AG08395 (cell line): ENCODE measurements at places on chromosomes 12 and 14.
A peak's percentile ranks its signal among the peaks of the same experiment; 100 is the strongest.

- DNase-seq: no peak
Measured at GRCh38 chr12:65039301-65039700, 81.8 kb downstream of the WIF1 start.

- DNase-seq: no peak
Measured at GRCh38 chr14:32720927-32721326, 217.8 kb upstream of the NPAS3 start.

DNA sequence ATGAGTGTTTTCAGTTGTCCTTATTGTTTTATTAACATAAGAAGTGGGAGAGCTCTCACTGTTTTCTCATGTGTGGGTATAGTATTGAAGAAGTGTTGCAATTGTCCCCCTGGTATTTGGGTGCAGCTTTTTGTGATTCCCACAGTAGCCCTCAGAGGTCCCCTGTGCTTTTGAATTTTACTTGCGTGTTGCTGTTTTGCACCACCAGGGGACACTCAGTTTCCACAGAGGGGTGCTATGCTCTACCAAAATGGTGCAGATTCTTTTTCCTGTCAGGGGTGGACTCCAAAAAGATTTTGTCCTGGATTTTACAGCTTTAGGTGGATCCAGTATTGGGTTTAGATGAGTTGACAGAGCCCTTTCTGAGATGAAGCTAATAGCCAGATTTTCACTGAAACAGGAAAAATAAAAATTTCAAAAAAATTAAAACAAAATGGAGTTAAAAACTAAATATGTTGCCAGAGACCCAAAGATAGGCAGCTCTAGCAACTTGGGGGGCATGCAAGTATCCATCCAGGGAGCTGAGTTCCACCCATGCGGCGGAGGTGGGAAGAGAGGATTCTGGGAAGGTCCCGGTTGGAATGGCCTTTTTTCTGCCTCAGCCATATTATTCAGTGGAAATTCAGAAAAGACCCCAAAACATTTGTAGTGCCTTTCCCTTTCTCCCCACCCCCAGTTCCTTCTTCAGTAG, 50.2 kb downstream of the TTLL5 start:
- peak; percentile 72 for DNase-seq

GRCh38 chr14:93969082-93969828, 7.1 kb downstream of the ASB2 start:
- no peak for DNase-seq

DNA sequence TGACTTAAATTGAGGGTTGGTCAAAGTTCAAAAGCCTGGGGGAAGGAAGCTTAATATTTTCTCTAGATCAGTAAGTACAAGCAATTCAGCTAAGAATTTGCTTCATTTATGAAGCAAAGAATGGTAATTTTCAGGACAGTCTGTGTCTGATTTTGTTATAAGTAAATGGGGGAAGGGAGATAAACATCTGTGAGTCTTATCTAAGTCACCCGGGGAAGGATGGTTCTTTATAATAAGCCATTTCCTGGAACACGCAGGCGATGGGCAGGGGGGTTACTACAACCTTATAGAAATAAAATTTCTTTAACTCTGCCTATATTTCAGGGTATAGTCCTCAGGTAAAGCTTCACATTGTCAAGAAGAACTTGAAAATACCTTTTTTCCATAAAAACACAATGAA, 42.9 kb downstream of the HELB start:
- DNase-seq: no peak

DNA sequence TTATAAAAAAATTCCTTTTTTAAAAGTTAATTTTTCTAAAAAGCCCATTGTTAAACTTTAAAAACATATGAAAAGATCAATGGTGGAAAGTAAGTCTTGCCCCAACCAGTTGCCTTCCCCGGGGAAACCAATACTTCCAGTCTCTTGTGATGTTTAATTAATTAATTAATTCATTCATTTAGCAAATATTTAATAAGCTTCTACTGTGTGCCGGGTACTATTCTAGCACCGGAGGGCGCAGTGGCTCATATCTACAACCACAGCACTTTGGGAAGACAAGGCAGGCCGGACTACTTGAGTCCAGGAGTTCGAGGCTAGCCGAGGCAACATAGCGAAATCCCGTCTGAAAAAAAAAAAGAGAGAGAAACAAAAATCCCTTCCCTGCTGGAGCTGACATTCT, 87.4 kb downstream of the HECTD4 start:
- no peak for DNase-seq

- no peak for DNase-seq
Measured at GRCh38 chr14:91350483-91350812, 67.2 kb downstream of the CCDC88C start.
